Fibroblast of skin of scalp (primary cell): ENCODE measurements at places on chromosomes 5 and 9.

DNA sequence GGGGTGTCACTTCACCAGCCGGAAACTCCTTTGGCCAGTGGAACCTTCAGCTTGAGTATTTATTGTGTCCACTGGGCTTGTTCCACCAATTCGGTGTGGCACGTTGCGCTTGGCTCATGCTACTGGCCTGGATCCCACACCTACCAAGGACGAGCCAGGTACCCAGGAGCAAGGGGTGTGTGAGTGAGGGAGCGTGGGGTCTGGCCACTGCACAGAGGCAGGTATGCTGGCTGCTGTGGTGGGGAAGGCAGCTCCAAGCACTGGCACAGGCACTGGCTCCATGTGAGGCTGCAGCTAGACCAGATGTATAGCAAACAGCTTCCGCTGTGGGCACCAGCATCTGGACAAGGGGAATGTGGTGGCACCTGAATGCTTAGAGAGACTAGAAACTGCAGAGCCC lies 28.1 kb upstream of the CYLC2 start:
- DNase-seq = no peak

- no peak for DNase-seq
These were observed 32.4 kb upstream of the SPDL1 start for GRCh38 chr5:169551146-169551545.

DNA sequence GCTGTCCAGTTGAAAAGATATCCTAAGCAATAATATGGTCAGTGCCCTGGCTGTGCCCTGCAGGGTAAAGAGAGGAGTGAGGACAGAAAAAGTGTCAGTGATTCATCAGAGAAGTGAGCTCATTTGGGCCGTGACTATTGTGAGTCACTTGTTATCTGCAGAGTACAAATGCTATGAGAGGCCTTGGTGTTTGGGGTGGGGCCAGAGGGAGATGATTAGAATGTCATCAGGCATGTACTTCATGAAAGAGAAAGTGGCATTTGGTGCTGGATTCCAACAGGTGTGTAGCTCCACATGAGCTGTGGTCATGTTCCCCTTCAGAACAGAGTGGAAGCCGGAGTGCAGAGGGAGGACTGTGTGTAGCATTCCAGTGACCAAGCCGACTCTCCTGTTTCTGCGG lies 174.1 kb downstream of the KDM4C start:
- peak; percentile 65 for DNase-seq

- DNase-seq = no peak
These were observed 11.2 kb downstream of the IRX2 start for GRCh38 chr5:2740051-2740875.

GRCh38 chr5:76649140-76649539 lies 25.9 kb upstream of the F2RL2 start:
- DNase-seq = no peak

GRCh38 chr9:6852243-6852963 lies 94.6 kb downstream of the KDM4C start:
- DNase-seq = peak; percentile 28

GRCh38 chr9:27151693-27152404 lies 42.8 kb downstream of the TEK start:
- peak; percentile 77 for DNase-seq

DNA sequence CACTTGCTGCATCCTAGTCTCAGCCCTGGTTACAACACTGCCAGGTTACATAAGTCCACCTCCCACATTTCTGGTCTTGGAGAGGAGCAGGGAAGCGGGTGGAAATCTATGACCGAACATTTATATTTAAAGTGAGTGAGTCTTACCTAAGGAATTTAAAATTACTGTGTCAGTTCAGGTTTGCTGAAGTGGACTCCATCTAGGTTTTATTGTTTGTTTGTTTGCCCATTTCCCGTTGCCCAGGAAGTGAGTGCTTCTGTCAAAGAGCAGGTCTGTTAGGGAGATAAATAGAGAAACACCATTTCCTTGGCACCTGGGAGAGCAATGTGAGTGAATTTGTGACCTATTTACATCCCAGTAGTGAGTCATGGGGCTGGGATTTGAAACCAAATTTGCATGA lies 179.5 kb downstream of the KIF4B start:
- no peak for DNase-seq

- DNase-seq = no peak
These were observed 99.7 kb downstream of the THBS4 start for GRCh38 chr5:80134876-80135275.

- DNase-seq = no peak
These were observed 51.8 kb downstream of the ADAMTS16 start for GRCh38 chr5:5191906-5192305.

GRCh38 chr9:134173127-134174072 lies 9.0 kb upstream of the RNU6ATAC start:
- DNase-seq = no peak

- DNase-seq = peak; percentile 79
These were observed 872.6 kb downstream of the DTWD2 start for GRCh38 chr5:118115791-118116190.

DNA sequence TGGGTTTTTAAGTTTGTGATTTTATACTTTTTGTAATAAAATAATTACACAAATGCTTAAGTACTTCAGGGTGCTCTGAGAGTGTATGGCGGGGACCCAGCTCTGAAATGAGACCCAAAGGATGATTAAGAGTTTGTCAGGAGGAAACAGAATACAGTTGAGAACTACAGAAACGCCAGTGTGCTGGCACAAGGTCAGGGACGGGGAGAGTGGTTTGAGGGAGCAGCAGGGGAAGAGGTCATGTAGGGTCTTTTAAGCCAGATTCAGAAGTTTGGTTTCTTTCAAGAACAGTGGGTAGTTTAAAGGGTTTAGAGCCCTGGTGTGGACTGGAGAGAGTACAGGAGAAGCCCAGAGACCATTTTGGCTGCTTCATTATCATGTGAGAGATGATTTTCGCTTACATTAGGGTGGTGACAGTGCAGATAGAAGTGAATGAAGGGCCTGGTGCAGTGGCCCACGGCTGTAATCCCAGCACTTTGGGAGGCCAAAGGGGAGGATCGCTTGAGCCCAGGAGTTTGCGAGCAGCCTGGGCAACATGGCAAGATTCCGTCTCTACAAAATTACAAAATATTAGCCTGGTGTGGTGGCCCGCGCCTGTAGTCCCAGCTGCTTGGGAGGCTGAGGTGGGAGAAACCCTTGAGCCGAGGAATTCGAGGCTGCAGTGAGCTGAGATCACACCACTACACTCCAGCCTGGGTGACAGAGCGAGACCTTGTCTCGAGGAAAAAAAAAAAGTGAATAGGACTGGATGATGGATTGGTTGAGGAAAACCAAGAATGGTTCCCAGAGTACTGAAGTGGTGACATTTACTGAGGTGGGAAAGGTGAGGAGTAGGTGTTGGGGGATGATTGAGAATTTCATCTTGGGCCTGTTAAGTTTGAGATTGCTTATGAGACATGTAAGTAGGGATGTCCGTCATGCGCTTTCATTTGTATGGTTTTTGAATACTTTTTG lies 1.4 kb upstream of the ETF1 start:
- no peak for DNase-seq

DNA sequence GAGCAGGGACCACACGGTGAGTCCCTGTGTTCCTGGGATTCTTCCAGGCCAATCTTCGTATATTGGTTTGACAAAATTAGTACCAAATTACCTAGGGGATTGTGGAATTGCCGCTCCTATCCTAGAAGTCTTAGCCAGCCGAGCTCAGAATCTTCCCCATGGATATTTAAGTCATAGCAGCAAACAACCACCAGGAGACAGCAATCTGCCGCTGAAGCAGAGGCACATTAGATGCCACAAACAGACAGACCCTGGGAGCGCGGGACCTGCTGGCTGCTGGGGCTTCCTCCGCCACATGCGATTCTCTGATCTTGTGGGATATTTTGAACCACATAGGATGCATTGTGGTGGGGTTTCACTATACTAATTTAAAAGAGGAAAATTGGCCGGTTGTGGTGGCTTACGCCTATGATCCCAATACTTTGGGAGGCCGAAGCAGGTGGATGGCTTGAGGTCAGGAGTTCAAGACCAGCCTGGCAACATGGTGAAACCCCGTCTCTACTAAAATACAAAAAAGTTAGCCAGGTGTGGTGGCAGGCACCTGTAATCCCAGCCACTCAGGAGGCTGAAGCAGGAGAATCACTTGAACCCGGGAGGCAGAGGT lies 31.7 kb upstream of the ZBTB43 start:
- peak; percentile 22 for DNase-seq

DNA sequence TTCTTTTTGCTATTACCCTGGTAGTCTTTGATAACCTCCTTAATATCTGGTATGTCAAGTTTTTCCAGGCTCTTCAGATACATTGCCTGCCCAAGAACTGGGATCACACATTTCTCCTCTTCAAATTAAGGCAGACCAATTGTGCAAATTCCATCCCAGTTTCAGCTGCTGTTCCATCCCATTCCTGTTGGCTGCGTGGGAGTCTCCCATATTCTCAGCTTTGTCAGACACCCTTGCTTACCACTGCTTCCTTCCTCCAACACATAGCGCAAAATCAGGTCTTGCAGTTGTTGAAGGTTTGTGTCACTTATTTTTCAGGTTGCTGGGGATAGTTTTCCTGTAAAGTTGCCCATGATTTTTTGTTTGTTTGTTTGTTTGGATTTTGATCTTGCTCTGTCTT lies 15.2 kb downstream of the HCN1 start:
- DNase-seq = no peak

- no peak for DNase-seq
These were observed 182.5 kb downstream of the FRMD3 start for GRCh38 chr9:83355729-83356151.

DNA sequence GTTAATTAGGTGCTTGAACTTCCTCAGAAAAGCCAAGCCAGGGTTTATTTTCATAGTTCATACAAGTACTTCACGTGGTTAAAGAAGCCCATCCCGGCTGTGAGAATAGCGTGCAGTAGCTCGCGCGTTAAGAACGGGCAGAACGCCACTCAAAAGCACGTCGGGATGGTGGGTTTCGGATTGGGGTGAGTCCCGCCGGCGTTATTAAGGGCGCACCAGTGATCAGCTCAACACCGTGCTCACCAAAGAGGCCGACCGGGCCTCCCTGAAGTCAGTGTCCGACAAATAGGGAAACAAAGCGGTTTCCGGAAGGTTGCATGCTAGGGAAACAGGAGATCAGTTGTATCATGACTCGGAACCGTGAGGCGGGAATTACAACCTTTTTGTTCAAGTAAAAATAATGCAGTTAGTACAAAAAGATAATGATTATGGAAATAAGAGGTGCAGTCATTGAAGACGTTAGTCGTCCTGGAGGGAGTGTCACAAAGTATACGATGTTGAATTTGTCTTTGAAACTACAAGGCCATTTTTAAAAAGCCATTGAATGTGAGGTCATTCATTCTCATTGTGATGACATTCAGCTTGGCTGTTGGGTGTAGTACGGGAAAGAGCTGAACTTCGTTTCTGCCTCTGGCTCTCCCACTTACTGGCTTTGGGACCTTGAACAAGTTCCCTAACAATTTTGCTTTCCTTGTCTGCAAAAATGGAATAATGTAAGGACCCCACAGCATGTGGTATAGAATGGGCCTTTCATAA lies 992 bp downstream of the SETD9 start:
- peak; percentile 22 for DNase-seq

- DNase-seq = peak; percentile 77
These were observed 173.1 kb downstream of the CCDC171 start for GRCh38 chr9:15725953-15726352.
